ENCODE measurements at places on chromosomes 2 and 18. TPM values are rescaled to one million over a fixed set of nuclear protein-coding genes. Genes with fewer than 3 reads are reported as not detected.

The CD28 gene
- not detected for total RNA-seq

The VWA3B gene
- total RNA-seq, result not detected

The LAMA1 gene
- total RNA-seq, result 0.16 TPM

The SLC30A3 gene
- 3.4 TPM for total RNA-seq

The GIGYF2 gene
- total RNA-seq, result 23.4 TPM

The SCN7A gene
- not detected for total RNA-seq

The C2orf15 gene
- total RNA-seq, result 0.51 TPM

The PRKAG3 gene
- total RNA-seq, result not detected

The RNF152 gene
- 0.22 TPM for total RNA-seq

The CTNNA2 gene
- total RNA-seq, result 0.17 TPM

The ELOA2 gene
- total RNA-seq, result not detected

The NEMP2 gene
- total RNA-seq, result 5.5 TPM

The IL1RL2 gene
- total RNA-seq, result not detected

The RPL37A gene
- 5,014 TPM for total RNA-seq

The LIMS3 gene
- total RNA-seq, result not detected

The RMDN2 gene
- total RNA-seq, result 4.2 TPM

The ING5 gene
- 25.8 TPM for total RNA-seq

The ZNF396 gene
- total RNA-seq, result 0.89 TPM

The AOX1 gene
- total RNA-seq, result 4.6 TPM

The SOWAHC gene
- total RNA-seq, result 9.6 TPM

The MAPK4 gene
- total RNA-seq, result 0.33 TPM

The BOK gene
- total RNA-seq, result 28.3 TPM

The KIF5C gene
- total RNA-seq, result 0.28 TPM

The EMX1 gene
- total RNA-seq, result not detected

The GALNT13 gene
- 13.4 TPM for total RNA-seq

The FSHR gene
- total RNA-seq, result not detected

The SERPINB10 gene
- total RNA-seq, result not detected

The RSAD2 gene
- total RNA-seq, result 0.13 TPM

The CFC1 gene
- total RNA-seq, result 0.11 TPM

The COBLL1 gene
- 5.6 TPM for total RNA-seq

The POTEI gene
- total RNA-seq, result 0.01 TPM

The ENOSF1 gene
- total RNA-seq, result 25.6 TPM

The IL1F10 gene
- 0.09 TPM for total RNA-seq

The HPCAL1 gene
- 329 TPM for total RNA-seq

The SPATA3 gene
- not detected for total RNA-seq

The ZNF514 gene
- 6.6 TPM for total RNA-seq

The SNORC gene
- 4.1 TPM for total RNA-seq

The PXDN gene
- total RNA-seq, result 11.5 TPM

The ALLC gene
- not detected for total RNA-seq

The RAB17 gene
- total RNA-seq, result 0.28 TPM

The NRP2 gene
- total RNA-seq, result 104 TPM

The EPG5 gene
- total RNA-seq, result 4.2 TPM
